ENCODE measurements at places on chromosomes 6 and 20. TPM values are rescaled to one million over a fixed set of nuclear protein-coding genes. Genes with fewer than 3 reads are reported as not detected.

KCNG1 gene
- total RNA-seq: 126 TPM

CCN6 gene
- total RNA-seq: not detected

BHLHE23 gene
- not detected for total RNA-seq

TREML4 gene
- not detected for total RNA-seq

GRCh38 chr6:147341486-147341885, 137.3 kb downstream of the STXBP5 start:
- no peak for DNase-seq
- H3K36me3 ChIP-seq: peaks cover 10% of the 10 kb centered on the region
- no peaks in the 10 kb centered on the region for H3K4me1 ChIP-seq
- H3K4me3 ChIP-seq: no peak overlapping the region
- H3K27me3 ChIP-seq: no peaks in the 10 kb centered on the region

DNA sequence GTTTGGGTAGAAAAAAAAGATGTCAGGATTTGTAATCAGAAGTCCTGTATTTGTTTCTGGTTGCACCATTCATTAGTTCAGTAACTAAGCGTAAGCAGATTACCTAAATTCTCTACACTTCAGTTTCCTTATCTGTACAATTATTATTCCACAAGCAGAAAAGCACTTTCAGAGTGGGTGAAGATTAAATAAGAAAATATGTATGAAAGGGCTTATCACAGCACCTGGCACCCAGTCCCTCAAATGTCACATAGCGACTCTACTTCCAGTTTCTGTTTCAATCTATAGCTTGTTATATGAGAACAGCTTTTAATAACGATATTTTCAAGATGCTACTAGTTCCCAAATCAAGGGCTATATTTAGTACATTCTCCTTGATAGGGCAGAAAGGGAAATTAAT, 31.4 kb downstream of the RGS17 start:
- no peak overlapping the region for H3K4me3 ChIP-seq
- DNase-seq: no peak
- H3K27ac ChIP-seq: no peak overlapping the region
- H3K27me3 ChIP-seq: no peaks in the 10 kb centered on the region
- H3K4me1 ChIP-seq: no peaks in the 10 kb centered on the region

All from endodermal cell (in vitro differentiated cells).